T-helper 1 cell (primary cell): ENCODE measurements at places on chromosomes 7 and 10.

- DNase-seq, result no peak
Observed at GRCh38 chr10:109430799-109431198, 492.5 kb downstream of the XPNPEP1 start.

DNA sequence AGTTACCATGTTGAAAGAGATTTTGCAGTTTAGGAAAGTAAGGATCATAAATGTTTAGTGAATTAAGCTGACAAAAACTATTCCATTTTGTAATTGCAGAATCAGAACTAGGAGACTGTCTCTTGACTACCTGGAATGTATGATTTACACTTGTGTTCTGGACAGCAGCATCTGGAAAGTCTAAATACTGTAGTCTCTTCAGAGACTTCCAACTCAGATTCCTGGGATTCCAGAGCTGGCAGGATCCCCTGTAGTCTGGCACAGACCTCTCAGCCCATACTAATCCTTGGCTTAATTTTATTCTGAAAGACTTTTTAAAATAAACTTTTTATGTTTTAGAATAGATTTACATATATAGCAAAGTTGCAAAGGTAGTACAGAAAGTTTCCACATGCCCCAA is 452.7 kb downstream of the DPP6 start:
- no peak for DNase-seq

GRCh38 chr10:107899075-107899474 is 734.6 kb upstream of the SORCS1 start:
- DNase-seq, result no peak

DNA sequence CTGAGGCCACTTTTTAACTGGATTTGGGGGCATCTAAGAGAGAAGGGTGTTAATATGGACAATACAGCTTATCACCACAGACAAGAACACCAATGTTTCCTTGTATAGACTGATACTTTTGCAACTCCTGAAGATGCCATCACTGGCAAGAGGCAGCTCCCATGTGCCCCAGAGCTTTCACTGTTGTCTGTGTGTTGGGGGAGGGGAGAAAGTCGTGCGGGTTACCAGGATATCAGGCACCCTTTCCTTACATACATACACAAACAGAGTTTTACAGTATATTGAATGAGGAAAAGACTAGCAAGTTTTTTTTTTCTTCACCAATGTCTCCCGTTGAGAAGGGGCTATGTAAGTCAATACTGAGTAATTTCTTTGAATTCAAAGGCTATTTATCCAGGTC is 4.1 kb upstream of the DLX6 start:
- no peak for DNase-seq

GRCh38 chr7:490461-491291 is 29.0 kb downstream of the PDGFA start:
- DNase-seq, result no peak

GRCh38 chr7:99489235-99489634 is 10.8 kb downstream of the ZNF394 start:
- DNase-seq, result no peak

DNA sequence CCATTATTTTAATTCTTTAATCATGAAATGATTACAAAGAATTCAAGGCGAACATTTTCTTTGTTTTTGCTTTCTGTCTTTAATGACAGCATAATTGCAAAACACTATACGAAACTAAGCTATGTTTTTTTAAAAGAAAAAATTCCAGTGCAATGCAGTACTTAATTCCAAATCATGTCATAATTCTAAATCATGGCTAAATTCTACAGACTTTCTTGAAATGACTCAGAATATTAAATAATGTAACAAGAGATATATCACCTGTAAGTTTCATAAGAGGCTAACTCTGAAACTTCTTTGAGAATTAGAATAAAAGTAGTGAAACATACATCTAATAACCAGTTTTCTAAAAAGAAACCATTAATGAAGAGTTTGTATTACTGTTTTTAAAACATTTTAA is 671.6 kb downstream of the PARD3 start:
- DNase-seq, result no peak
